Type B pancreatic cell (in vitro differentiated cells): ENCODE measurements at places on chromosomes 7 and 10.
A peak's percentile ranks its signal among the peaks of the same experiment; 100 is the strongest.

DNA sequence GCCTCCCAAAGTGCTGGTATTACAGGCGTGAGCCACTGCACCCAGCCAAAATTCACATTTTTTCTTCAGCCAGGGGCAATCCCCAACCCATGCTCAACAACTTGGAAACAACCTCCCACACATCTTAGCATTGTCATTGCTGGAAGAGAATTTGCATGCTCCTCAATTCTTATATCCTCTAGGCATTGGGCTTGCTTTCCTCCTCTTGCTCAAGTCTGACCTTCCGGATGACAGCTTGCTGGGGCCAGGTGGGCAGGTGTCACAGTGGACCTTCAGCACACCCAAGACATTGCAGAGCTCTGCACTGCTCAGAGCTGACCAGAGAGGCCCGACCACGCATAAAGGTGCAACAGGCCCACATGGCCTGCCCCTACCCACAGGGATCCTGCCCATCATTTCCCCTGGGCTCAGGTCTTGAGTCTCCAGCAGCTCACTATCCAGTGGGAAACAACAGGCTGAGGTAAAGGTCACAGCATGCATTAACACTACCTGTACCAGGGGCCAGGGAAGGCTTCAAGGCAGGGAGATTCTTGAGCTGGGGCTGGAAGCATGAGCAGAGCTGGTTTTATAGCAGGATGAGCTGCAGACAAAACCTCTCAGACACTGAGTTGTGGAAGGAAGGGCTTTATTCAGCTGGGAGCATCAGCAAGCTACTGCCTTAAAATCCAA lies 6.8 kb upstream of the GPR15LG start:
- DNase-seq = no peak

DNA sequence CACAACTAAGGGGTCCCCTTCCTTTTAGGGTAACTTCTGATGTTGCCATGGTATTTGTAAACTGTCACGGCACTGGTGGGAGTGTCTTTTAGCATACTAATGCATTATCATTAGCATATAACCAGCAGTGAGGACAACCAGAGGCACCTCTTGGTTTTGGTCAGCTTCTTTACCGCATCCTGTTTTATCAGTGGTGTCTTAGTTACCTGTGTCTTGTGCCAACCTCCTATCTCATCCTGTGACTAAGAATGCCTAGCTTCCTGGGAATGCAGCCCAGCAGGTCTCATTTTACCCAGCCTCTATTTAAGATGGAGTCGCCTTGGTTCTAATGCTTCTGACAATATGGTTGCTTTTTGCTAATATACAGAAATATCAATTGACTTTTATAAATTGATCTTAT lies 54.9 kb downstream of the AHCYL2 start:
- DNase-seq = no peak

DNA sequence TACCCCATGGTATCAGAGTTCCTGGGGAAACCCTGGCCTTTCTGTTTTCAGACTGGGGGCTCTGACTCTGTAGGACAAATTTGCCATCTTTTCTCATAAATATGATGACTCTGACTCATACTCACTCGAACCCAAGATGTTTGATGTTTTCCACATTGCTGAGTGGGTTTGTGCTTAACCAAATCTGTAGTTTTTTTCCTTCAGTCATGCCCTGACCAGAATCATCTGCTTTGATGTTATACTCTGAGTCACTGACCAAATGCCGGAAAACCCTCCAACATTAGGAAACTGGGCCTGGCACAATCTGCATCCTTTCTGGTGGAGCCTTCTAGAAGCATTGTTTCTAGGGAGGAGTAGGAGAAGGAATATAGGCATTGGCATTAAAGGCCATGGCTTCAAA lies 118.7 kb downstream of the C10orf105 start:
- DNase-seq = no peak

- DNase-seq = no peak
Measured at GRCh38 chr7:2710286-2710655, 22.3 kb downstream of the AMZ1 start.

- no peak for DNase-seq
Measured at GRCh38 chr7:75711656-75712514, 26.9 kb downstream of the HIP1 start.

DNA sequence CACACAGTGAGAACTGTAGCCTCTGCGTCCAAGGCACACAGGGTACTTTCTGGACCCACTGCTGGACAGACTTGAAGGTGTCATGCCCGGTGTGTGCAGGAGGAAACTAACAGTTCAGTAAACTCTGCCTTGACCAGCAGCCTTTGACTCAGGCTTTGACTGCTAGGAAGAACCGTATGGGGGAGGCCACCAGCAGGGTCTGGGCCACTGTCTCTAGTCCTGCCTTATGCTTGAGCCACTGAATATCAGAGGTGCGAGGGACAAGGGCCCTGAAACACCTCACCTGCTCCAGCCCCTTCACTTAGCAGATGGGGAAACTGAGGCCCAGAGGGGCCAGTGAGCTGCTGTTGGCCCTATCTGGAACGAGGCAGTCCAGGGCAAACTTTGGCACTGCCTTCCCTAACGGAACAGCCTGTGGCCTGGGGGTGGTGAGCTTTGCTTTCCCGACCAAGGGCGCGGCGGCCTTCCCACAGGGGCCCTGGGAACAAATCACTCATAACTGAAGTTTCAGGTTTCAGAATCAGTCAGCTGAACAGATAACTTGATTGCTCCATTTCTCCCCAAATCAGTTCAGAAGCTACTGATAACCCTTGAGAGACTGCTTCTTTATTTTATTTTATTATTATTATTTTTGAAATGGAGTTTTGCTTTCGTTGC lies 130.0 kb downstream of the FAM53B start:
- no peak for DNase-seq

- DNase-seq = no peak
Measured at GRCh38 chr10:35025916-35026315, 64.2 kb downstream of the CUL2 start.

- no peak for DNase-seq
Measured at GRCh38 chr7:1869452-1870130, 199.5 kb downstream of the ELFN1 start.

GRCh38 chr7:35894721-35895120 lies 93.9 kb downstream of the SEPTIN7 start:
- DNase-seq = no peak

DNA sequence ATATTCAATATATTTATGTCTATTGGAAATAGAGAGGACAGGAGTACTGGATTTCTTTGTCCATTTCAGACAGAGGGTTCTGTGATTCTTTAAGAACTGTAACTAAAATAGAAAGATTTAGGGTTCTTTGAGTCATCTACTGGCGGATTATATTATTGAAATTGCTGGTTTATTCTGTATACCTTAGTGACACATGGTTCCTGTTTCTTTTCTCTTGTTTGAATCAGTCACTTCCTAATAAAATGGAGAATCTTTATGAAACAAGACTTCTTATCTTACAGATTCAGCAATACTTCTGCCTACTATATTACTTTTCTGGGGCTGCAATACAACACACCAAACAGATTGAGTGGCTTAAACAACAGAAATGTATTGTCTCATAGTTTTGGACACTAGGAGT lies 20.8 kb upstream of the ZNF800 start:
- DNase-seq = no peak

- DNase-seq = no peak
Measured at GRCh38 chr7:153432063-153432462, 620.1 kb upstream of the DPP6 start.

- DNase-seq = no peak
Measured at GRCh38 chr10:93573051-93573909, 6.8 kb downstream of the FFAR4 start.

- DNase-seq = no peak
Measured at GRCh38 chr7:47846138-47846836, 102.0 kb downstream of the PKD1L1 start.

DNA sequence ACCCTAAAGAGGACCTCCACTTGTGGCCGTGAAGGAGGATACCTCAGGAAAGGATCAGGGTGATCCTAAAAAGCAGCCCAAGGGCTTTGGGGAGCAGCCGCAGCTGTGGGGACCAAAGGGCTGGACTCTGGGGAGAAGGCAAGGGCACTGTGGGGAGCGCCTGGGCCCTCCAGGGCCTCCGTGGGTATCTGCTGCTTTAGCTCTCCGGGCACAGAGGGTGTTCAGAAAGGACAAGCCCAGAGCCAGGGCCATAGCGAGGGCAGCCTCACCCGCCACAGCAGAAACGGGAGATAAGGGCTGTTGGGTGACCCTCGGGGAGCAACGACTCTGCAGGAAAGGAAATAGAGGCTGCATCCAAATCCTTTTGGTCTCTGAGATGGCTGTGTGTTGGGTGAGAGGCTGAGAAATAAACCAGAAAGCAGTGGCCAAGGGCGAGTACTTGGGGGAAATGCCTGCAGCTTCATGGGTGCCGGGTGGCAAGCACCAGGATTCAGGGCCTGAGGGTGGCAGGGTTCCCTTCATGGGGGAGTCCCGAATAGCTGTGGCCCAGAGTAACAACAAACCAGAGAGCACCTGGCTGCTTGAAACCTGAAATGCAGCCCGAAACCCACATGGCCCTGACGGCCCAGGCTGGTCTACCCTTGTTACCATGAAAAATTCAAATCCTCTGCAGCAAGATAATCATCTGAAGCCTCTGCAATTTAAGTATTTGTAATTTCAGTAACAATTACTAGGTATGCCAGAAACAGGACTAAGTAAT lies 95.2 kb downstream of the VIPR2 start:
- DNase-seq = peak; percentile 47

DNA sequence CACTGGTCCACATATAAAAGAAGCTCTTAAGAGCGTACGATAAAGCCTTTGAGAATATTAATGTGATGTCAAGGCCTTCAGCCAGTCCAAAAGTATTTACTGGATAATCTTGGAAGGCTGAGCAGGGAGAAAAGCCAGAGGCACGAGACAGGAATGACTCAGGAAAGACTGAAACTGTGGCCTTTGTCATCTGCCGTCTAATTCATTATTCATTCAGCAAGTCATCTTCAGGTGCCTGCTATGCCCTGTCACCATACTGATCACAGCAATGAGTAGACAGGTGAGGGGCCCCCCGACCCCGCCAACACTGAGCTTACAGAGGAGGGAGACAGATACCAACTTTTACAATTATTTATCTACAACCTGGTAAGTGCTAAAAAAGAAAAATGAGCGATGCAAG lies 78.9 kb downstream of the VOPP1 start:
- DNase-seq = no peak

- no peak for DNase-seq
Measured at GRCh38 chr10:44913350-44914081, 2.4 kb downstream of the TMEM72 start.

- no peak for DNase-seq
Measured at GRCh38 chr7:137951700-137952425, 50.0 kb downstream of the CREB3L2 start.
